Natural killer cell (primary cell): ENCODE measurements at places on chromosomes 2 and 18. TPM values are rescaled to one million over a fixed set of nuclear protein-coding genes. Genes with fewer than 3 reads are reported as not detected.

DNAJB2 gene
- total RNA-seq, result 98.3 TPM

TMEM17 gene
- total RNA-seq, result not detected

PFN4 gene
- not detected for total RNA-seq

SPP2 gene
- not detected for total RNA-seq

PECR gene
- total RNA-seq, result 15.4 TPM

IDH1 gene
- total RNA-seq, result 15.2 TPM

DNA sequence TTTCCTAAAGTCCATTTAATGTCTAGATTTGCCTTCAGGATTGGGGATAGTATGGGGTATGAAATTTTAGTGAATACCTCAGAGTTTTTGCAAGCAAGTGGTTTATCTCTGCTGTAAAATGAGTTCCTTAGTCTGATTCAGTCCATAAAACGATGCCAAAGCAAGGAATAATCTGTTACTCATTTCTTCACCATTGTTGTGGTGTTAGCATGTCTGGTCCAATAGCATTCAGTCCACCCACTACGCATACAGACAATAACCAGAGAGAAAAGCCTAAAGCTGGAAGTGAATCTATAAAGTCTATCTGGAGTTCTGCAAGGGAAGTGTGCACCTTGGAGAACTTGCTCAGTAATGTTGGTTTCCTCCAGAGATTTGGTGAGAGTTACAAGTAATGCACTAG, 12.9 kb upstream of the DPP4 start:
- DNase-seq, result no peak

DNA sequence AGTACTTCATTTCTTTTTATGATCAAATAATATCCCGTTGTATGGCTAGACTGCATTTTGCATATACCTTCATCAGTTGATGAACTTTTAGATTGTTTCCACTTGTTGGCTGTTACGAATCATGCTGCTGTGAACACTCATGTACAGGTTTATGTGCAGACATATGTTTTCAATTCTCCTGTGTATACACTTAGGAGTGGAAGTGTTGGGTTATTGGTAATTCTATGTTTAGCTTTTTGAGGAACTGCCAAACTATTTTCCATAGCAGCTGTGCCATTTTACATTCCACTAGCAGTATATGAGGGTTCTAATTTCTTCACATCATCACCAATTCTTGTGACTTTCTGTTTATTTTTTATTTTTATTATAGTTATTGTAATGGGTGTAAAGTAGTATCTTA, 32.1 kb upstream of the LCLAT1 start:
- DNase-seq, result no peak

GRCh38 chr2:163593982-163594381, 141.8 kb downstream of the FIGN start:
- no peak for DNase-seq

- no peak for DNase-seq
These were observed 292 bp downstream of the GMPPA start for GRCh38 chr2:219499058-219499307.

DNA sequence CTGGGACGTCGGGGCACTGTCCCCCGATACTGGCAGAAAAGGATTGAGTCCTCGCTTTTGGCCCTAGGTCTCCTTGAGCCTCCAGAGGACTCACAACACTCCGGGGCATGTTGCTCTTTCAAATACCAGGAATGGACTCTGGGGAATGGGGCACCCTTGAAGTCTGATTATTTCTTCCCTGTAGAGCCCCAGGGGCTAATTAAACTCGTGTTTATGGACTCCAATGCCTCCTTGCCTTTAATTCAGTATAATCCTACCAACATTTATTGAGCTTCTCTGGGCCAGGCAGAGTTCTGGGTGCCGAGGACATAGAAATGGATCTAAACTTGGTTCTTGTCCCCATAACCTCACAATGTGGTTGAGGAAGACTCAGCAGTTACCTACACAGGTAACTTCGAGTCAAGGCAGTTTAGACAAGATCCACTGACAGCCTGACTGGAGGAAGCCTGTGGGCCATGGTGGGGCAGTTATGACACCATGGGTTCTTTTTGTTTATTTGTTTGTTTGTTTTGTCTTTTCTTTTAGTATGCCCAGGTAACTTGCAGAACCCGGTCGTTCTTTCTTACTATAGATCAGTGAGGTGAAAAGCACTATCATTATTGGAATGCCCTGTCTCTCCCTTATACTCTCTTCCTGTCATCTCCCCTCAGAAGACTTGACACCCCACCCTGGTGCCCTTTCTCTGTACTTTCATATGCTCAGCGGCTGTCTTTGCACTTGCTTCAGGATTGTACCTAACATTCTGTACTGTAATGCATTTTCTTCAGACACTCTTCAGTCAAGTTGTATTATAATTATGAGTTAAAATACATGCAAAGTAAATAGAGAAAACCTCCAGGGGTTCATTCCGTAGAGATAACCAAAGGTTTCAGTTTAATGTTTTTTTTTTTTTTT, 3.2 kb downstream of the CFLAR start:
- peak; percentile 57 for DNase-seq

- DNase-seq, result no peak
These were observed 59.0 kb downstream of the BARD1 start for GRCh38 chr2:214750529-214750928.

DNA sequence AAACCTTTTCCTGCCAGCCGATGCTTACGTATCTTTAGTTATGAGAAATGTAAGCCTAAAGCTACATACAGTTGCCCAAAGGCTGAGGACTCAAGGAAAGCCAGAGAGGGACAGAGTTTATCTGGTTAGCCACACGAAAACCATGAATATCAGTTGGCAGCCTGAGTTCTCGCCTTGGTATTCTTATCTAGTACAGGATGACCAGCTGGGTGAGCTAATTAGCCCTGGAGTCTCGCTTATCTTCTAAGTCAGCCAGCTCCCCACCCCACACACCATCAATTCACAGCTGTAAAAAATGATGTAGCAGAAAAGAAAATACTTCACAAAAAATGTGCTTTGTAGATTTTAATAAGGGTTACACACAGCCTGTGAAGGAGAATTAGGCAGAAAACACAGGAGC, 617.5 kb upstream of the SOX11 start:
- DNase-seq, result no peak

GRCh38 chr2:68700560-68700959, 34.1 kb upstream of the ARHGAP25 start:
- no peak for DNase-seq
